ENCODE measurements at places on chromosomes 6 and 20.

DNA sequence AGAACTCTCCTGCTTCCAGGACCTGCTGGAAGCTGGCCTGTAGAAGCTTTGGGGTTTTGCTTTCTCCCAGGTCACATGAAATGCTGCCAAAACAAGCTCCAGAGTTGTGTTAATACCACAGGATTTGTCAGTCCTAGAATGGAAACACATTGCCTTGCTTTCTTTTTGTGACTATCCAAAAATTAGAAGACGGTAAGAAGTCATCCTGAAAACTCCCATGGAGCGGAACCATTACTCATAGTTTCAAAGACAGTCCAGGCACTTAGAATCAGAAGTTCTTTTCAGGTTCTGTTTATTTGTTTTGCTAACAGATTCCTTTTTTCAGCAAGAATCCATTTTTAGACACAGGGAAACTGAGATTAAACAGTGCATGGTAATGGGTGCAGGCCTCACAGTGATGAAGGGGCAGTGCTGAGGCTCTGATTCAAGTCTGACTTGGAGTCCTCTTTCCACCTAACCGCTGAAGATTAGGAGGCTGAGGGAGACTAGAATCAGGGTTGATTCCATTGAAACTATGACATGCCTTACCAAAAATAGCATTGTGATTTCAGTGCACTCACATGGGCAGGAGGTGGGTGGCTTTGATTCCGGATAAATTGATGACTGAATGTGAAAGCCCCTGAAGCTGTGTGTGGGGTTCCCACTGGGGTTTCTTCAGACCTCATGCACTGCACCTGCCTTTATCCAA lies 72.2 kb upstream of the NAA20 start:
- DNase-seq, result no peak

DNA sequence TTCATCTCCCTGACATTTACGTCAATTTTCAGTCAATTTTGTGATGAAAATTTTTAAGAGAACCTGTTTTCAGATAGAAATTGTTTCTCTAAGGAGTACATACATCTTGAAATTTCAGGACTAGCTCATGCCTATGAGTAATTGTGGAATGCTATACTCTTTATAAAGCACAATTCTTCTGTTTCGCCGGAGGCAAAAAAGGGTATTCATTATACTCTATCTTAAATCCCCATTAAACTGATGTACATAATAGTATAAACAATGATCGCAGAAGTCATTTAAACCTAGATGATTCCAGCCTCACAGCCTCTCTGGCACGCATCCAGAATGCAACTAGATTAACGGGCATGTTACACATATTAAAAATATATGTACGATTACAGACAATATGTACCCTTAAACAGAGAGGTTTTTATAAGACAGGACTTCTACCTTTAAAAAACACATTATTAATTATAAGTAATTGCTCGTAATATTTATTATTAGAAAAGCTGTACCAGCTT lies 62.6 kb downstream of the NRSN1 start:
- DNase-seq, result no peak

DNA sequence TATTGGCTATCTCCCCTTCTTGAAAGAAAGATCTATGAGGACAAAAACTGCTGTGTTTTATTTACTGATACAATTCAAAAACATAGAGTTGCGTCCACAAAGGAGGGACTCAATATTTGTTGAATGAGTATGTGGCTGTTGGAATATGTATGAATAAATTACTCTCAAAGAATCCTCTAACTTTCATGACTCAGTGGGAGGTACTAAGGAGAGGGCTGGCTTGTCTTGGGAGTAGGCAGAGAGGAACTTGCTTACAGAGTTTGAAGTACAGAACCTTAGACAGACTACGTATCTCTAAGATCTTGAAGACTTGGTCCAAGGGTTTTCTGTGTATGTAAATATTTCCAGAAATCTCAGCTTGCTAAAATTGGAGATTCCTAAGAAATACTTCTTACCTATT lies 504.0 kb upstream of the PTCHD4 start:
- no peak for DNase-seq

GRCh38 chr6:63862486-63863198 lies 227.0 kb downstream of the PHF3 start:
- no peak for DNase-seq

GRCh38 chr6:14719270-14719669 lies 526.6 kb upstream of the JARID2 start:
- no peak for DNase-seq

DNA sequence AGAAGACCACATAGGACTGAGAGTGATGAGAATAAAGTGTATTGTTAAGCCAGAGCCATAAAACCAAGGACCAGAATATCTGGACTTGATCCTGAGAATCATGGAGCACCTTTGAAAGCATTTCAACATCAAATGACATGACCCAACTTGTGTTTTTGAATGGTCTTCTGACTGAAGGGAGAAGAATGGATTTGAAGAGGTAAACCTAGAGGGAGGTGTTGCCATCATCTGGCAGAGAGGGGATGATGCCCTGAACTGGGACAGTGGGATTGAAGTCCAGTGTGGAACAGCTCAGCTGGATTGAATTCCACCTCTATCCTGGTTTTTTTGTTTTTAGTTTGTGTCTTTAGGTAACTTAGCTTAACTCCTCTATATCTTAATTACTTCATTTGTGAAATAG lies 570.0 kb downstream of the TBC1D32 start:
- DNase-seq, result no peak

GRCh38 chr20:40325006-40325568 lies 363.9 kb downstream of the MAFB start:
- no peak for DNase-seq

DNA sequence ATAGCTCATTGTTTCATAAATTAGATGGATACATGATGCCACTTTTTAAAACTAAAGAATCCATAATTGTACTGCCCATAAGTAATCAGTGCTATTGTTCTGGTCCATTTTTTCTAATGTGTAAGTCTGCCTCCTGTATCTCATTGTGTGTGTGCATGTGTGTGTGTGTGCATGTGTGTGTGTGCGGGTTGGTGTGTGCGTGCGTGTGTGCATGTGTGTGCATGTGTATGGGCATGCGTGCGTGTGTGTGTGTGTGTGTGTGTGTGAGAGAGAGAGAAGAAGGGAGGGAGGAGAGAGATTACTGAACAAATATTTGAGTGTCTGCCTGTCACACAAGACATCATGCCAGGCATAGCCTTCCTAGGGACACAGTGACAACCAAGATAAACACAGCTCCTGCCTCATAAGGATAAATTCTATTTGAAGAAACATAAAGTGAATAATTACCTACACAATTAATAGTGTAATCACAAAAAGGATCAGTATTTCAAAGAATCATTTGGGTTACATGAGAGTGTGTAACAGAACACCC lies 33.2 kb upstream of the RPS6KA2 start:
- no peak for DNase-seq

GRCh38 chr6:116326181-116326671 lies 44.5 kb upstream of the DSE start:
- DNase-seq, result no peak

DNA sequence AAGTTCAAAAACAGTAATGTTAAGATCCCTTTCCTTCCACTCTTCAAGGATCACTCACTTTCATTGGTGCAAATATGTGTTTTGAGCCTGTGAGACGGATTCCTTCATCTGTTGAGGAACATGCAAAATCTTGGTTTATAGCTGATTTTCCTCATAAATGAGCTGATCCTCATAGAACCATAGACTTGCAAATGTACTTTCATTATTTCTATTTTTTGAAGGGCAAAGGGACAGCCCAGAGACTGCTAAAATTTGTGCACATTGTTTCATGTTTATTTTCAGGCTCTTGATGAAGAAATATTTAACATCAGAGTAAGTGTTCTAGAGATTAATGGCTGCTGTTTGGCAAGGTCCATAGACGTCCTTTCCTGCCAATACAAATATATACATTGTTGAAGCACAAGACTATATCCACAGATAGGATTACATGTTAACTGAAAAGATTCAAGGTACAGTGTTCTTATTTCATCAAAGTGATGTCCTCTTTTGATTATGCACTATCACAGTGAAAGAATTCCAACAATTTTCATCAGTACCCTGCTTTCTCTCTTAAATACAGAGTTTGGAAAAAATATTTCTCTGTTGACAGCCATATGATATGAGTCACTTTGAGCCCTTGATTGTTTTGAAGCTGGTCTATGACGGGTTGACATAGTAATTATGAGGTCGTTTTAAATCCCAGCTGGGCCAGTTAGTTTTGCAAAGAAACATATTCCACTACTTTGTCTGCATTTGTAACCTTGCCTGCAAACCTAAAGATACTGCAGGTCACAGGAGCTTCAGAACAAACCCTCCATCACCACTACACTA lies 95.7 kb downstream of the FILIP1 start:
- DNase-seq, result no peak

GRCh38 chr6:116536216-116536621 lies 9.3 kb downstream of the TRAPPC3L start:
- peak; percentile 55 for DNase-seq

- DNase-seq, result no peak
These were observed 127.1 kb upstream of the ZFP64 start for GRCh38 chr20:52318651-52319050.

GRCh38 chr6:117976030-117976651 lies 69.1 kb downstream of the SLC35F1 start:
- DNase-seq, result peak; percentile 54

DNA sequence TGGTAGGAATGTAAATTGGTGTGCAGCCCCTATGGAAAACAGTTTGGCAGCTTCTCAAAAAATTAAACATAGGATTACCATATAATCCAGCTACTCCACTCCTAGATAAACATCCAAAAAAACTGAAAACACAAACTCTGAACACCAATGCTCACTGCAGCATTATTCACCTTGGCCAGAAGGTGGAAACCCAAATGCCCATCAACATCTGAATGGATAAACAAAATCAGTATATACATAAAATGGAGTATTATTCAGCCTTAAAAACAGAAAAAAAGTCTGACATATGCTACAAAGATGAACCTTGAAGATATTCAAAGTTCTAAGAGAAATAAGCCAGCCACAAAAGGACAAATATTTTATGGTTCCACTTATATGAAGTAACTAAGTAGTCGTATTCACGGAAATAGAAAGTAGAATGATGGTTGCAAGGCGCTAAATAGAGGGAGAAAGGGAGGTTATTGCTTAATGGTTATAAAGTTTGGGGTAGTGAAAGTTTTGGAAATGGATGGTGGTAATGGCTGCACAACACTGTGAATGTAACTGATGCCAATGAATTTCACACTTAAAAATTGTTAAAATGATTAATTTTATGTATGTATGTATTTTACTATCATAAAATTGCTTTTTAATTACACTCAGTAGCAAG lies 4.0 kb downstream of the PHF10 start:
- no peak for DNase-seq

- no peak for DNase-seq
These were observed 73.9 kb downstream of the GFOD1 start for GRCh38 chr6:13413466-13413862.

DNA sequence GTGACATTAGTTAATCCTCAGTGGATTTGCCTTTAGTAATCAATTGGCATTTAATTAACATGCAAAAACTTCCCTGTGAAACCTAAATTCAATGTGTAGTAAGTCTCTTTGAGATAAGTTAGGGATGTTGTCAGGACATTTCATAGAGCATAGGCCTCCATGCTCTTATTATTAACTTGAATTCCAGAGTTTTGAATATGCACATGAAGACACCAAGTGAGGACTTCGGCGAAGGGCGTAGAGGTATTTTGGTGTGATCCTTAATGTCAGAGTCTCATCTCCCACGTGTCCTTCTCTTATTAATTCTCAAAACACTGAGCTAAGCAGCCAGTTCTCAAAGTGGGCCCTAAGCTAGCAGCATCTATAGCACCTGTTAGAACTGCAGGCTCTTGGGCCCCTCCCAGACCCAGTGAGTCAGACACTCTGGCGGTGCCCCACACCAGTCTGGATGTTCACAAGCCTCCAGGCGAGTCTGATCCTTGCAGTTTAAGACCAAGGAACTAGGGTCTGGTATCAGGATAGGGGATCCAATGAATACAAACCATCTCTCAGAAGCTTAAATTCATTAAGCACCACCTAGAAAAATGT lies 292.1 kb downstream of the QKI start:
- no peak for DNase-seq

DNA sequence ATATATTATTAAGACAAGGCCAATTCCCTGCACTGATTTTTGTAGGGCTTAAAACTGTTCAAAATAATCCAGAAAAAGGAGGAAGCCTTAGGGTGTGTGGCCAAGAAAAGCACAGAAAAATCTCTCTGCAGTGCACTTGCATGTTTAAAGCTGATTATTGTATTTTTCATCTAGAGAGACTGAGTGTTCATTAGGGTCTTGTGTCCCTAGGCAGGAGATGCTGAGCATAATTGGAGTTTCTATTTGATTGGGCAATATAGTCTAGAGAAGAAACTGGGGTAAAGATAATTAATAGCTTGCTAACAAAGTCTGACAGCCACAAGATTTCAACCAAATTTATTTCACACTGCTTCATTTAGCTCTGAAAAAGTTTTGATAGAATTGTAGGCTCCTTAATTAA lies 2.4 kb downstream of the FLRT3 start:
- DNase-seq, result no peak

DNA sequence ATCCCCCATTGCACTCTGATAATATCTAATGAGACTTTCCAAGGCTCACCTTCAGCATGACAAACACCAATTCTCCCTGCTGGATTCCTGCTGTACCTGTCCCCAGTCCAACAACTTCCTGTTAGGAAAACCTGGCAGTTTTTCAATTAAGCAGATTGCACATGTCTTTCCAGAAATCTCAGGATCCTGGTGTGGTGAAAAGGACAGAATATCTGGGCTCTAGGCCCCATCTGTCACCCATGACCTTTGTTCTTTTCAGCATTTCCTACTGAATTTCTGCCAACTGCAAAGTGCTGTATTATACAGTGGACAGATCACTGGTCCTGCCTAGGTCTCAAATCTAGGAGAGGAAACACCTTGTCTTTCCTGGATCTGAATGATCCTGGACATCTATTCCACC lies 27.7 kb upstream of the DTNBP1 start:
- no peak for DNase-seq

DNA sequence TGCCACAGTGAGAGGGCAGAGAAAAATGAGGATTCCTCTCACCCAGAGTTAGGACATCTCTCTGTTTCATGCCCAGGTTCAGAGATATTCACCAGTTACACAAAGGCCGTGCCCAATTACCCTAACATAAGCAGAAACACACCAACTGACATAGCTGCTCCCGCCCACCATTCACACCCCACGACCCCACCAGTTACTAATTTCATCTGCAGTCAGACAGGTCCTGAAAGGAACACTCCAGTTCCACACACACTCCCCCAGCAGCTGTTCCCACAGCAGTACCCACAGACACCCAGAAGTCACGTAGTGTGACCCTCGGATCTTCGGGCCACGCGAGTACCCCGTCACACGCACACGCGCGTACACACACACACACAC lies 532 bp downstream of the TMEM74B start:
- no peak for DNase-seq
